A549 (cell line): ENCODE measurements at places on chromosomes 16 and 17.

GRCh38 chr17:66695098-66695497 is 139.8 kb upstream of the CACNG5 start:
- DNase-seq = no peak

GRCh38 chr16:81539009-81539758 is 94.6 kb downstream of the CMIP start:
- DNase-seq = no peak

DNA sequence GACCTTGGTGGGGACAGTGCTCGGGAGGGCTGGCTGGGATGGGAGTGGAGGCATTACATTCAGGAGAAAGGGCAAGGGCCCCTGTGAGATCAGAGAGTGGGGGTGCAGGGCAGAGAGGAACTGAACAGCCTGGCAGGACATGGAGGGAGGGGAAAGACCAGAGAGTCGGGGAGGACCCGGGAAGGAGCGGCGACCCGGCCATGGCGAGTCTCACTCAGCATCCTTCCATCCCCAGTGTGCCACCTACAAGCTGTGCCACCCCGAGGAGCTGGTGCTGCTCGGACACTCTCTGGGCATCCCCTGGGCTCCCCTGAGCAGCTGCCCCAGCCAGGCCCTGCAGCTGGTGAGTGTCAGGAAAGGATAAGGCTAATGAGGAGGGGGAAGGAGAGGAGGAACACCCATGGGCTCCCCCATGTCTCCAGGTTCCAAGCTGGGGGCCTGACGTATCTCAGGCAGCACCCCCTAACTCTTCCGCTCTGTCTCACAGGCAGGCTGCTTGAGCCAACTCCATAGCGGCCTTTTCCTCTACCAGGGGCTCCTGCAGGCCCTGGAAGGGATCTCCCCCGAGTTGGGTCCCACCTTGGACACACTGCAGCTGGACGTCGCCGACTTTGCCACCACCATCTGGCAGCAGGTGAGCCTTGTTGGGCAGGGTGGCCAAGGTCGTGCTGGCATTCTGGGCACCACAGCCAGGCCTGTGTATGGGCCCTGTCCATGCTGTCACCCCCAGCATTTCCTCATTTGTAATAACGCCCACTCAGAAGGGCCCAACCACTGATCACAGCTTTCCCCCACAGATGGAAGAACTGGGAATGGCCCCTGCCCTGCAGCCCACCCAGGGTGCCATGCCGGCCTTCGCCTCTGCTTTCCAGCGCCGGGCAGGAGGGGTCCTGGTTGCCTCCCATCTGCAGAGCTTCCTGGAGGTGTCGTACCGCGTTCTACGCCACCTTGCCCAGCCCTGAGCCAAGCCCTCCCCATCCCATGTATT is 1.1 kb downstream of the CSF3 start:
- no peak for DNase-seq

GRCh38 chr17:31224366-31224765 is 72.7 kb downstream of the OMG start:
- DNase-seq = no peak

DNA sequence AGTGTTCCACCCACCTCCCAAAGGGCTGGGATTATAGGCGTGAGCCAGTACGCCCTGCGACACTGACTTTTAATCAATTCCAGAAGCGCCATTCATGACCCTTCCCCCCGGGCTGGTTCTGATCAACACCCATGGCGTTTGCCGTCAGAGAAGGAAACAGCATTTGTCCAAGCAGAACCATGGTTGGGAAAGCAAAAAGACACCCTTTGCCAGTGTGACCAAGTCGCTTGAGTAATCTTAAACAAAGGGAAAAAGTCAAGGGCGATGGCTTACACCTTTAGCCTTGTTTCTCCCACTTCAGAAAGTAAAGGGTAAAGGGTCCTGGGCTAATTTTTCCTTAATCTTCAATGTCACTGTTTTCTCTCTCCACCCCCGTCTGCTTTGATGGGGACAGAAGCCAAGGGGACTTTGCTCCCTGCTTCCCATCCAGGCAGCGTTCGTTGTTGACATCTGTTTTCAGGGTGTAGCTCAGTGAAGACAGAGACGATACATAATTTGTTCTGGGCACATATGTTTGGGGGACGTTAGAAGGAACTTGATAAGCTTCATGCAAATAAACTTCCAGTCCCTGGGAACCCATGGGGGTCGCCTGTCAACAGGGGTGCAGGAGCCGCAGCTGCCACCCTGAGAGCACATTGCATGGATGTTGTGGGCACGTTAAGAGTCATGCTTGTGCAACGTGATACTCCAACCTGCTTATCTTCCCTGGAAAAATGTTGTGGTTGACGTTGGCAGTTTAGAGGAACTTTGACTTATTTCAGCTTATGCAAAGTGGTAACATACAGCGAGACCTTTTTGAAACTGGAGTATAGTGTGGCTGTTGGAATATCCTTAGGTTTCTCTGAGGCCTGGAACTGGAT is 50.6 kb upstream of the TANGO6 start:
- DNase-seq = peak; percentile 47

GRCh38 chr16:89241187-89242007 is 23.9 kb downstream of the ZNF778 start:
- DNase-seq = peak; percentile 80

GRCh38 chr16:49822649-49823370 is 33.1 kb downstream of the ZNF423 start:
- DNase-seq = no peak

DNA sequence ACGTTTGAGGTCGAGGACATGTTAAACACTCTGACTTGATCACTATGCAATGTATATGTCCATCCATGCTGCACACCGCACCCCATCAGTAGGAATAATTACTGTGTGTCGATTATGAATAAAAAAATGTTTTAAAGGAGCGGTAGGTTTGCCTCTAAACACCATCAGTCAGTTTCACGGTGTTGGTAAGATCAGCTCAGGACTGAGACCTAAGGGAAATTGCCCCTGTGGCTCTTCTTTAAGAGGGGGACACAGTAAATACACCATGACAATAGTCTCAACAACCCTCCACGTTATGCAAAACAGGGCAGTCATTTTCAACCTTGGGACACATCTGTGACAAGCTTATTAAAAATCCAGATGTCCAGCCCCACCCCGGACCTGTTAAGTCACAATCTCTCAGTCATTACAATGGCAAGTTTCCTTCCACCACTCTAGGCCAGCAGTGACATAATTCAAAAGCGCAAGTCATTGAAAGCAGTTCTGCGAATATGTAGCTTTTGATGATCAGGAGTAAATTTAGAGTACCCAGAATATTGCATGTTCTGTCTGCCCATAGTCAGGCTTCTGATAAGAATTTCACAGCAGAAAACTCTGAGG is 1.2 kb downstream of the ATMIN start:
- DNase-seq = peak; percentile 8

- DNase-seq = no peak
Measured at GRCh38 chr17:80817321-80817845, 174.3 kb upstream of the CHMP6 start.

DNA sequence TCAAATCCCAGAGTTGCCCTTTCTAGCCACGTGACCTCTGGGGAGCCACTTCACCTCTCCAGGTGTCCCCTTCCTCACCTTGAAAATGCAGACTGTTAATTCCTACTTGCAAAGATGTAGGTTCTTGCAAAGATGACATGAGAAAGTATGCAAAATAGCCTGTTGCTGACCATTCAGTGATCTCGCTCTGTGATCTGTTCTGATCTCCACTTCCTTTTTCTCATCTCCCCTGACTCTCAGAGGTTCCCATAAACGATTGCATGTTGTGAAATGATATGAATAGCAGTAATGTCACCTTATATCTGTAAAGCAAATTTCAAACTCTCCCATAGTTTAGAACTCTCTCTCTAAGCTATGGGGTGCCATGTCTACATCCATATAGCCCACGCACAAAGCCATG is 182.3 kb downstream of the TMEM132E start:
- DNase-seq = no peak

DNA sequence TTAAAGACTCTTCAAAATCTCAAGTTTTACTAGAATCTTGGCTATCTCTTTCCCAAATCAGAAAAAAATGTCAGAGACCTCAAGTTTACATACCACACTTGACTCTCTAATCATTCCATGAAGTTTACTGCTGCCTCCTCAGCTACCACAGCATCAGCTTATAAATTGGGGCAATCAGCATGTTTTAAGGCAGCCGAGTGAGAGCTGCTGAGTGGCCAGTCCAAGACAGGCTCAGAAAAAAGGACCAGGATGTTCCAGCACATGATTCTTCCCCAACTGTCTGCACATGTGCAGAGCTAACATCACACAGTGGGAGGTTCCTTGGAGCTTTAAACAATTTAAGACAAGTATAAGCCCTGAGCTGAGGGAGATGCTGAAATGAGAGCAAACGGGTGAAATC is 140.6 kb upstream of the NUDT7 start:
- no peak for DNase-seq

DNA sequence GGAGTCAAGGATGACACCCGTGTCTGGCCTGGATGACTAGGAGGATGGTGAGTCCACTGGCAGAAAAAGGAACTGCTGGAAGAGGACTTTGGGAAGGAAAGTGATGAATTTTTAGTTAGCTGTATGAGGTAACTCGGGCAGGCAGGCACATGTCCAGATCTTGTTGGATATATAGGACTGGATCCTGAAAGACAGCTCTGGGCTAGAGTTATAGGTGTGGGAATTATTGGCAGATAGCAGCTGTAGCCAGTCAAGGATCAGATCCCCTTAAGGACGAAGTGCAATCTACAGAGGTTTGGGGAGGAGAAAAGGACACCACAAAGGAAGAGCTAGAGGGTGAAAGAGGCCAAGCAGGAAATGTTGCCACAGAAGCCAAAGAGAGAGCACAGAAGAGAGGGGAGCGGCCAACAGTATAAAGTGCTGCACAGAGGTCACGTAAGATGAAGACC is 10.1 kb downstream of the CYB5D1 start:
- no peak for DNase-seq

DNA sequence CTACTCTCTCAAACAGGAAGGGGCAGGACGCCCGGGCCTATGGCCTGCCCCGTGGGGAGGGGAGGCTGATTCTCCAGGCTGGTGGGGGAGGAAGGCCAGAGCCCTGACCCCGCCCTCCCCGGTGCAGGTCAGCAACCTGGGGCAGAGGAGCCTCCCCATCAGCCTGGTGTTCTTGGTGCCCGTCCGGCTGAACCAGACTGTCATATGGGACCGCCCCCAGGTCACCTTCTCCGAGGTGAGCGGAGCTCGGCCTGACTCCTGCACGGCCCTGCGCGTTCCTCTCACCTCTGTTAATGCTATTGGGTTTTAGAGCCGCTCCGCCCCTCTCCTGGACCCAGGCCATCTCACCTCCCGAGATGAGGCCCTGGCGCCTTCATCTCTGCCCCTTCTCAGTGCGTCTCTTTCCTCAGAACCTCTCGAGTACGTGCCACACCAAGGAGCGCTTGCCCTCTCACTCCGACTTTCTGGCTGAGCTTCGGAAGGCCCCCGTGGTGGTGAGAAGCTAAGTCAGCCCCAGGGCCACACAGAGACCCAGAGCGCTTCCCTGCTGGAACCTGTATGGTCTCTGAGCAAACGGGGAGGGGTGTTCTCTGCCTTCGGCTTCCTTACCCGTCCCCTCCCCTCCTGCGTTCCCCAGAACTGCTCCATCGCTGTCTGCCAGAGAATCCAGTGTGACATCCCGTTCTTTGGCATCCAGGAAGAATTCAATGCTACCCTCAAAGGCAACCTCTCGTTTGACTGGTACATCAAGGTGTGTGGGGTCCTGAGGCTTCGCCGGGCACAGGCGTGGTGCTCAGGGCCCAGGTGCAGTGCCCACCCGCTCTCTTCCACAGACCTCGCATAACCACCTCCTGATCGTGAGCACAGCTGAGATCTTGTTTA is 25.1 kb upstream of the ITGAX start:
- no peak for DNase-seq

- DNase-seq = peak; percentile 17
Measured at GRCh38 chr16:78984324-78984723, 616.2 kb downstream of the MAF start.
